Adrenal gland (tissue), 19 donors: ENCODE measurements at places on chromosomes 4 and X. TPM values are rescaled to one million over a fixed set of nuclear protein-coding genes. Genes with fewer than 3 reads are reported as not detected.

DNA sequence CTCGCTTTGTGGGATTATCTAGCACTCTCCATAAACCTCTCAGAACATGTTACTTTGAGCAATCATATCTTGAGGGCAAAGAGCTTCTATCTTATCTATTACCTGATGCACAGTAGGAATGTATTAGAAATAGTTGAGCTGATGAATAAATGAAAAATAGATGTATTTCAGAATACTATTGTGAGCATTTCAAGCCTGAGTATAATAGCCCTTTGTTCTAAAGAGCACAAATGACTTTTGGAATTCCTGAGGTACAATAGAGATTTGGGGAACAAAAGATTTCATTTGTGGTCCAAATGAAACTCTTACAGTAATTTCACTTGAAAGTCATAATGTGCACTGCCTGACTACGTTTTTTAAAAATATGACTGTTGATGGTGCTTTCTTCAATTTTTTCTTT lies 159.5 kb downstream of the UGT8 start:
- no peak for DNase-seq

- no peak for DNase-seq
These were observed 18.2 kb upstream of the PLAC1 start for GRCh38 chrX:134676436-134676835.

DNA sequence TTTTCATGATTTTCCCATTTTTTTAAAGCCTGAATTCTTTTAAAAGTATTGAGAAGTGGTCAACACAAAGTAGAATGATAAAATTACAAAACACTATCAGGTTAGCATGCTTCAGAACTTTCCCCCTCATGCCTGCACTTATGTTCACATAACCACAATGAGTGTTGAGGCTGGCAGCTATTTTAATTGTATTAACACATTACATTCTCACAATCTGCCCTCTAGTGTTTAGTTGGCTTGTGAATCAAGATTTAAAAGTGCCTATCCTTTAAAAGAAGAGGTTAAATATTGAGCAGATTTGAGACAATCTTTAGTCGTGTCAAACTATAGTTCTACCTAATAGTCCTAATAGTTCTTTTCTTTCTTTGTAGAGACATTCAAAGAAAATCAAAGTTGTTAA lies 93.6 kb upstream of the NAP1L5 start:
- DNase-seq: no peak

GRCh38 chr4:68732653-68733466 lies 62.4 kb upstream of the UGT2B15 start:
- no peak for DNase-seq

CXXC4 gene
- 0.17 TPM for total RNA-seq
